ENCODE measurements at places on chromosomes 5 and 9.

- DNase-seq: no peak
Observed at GRCh38 chr5:100260968-100261367, 274.2 kb upstream of the FAM174A start.

- no peak for DNase-seq
Observed at GRCh38 chr5:171477101-171477500, 57.7 kb downstream of the FGF18 start.

DNA sequence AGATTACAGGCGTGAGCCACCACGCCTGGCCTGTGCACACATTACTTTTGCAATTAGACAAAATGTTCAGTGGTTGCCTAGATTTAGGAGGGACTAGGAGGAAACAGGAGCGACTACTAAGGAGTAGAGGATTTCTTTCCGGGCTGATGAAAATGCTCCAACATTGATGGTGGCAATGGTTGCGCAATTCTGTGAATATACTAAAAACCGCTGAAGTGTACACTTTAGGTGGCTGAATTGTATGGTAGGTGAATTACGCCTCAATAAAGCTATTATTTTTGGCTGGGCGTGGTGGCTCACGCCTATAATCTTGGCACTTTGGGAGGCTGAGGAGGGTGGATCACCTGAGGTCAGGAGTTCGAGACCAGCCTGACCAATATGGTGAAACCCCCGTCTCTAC is 46.8 kb upstream of the STXBP1 start:
- DNase-seq: no peak

DNA sequence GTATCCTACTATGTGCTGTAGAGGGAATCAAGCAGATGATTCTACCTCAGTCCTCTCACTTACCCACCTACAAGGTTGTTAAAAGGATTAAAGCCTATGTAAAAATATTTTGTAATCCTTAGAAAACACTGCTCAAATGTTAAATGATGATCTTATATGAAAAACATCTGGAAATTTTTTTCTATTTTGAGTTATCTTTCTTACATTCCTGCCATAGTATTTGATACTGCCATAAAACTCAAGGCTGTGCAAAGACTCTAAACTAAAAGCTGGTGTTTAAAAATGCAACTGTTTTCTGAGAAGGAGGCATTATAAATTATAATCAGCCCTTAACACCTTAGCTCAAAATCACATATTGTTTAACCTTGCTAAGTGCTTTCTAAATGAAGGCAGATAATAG is 474.2 kb downstream of the PRELID2 start:
- no peak for DNase-seq

GRCh38 chr5:132205385-132206125 is 22.1 kb downstream of the P4HA2 start:
- DNase-seq: no peak

DNA sequence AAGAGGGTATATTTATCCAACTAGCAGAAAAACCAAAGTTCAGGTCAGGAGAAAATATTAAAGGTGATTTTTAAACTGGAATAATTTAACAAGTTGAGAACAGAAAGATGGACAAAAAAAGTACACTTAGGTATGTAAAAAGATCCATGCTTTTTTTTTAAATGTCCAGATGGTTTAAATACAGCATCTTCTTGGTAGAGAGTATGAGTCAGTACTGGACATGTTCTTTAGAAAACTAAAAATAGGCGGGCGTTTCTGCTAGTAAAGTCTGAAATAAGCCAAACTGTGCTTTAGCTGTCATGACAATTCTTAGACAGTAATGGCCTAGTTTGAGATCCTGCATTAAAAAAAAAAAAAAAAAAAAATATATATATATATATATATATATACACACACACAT is 255.9 kb upstream of the ST8SIA4 start:
- no peak for DNase-seq

GRCh38 chr9:117354244-117354847 is 60.5 kb downstream of the ASTN2 start:
- DNase-seq: no peak

- no peak for DNase-seq
Observed at GRCh38 chr9:69063839-69064238, 28.3 kb downstream of the FXN start.

DNA sequence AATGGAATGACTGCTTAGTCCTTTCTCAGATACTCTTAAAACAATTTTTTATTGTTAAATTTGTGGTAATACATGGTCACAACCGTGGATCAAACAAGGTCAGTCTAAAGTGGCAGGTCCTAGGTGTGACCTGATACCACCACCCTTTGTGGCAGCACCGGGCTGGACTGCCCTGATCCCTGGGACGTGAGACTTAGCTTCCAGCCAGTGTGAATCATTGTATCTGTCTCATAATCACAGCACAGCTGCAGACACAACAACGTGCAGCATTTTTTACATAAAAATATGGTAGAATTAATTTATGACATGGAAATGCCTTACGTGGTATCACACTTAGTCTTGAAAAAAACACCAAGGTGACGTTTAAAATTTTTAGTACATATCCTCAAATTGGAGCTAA is 7.8 kb downstream of the TOR1B start:
- no peak for DNase-seq

DNA sequence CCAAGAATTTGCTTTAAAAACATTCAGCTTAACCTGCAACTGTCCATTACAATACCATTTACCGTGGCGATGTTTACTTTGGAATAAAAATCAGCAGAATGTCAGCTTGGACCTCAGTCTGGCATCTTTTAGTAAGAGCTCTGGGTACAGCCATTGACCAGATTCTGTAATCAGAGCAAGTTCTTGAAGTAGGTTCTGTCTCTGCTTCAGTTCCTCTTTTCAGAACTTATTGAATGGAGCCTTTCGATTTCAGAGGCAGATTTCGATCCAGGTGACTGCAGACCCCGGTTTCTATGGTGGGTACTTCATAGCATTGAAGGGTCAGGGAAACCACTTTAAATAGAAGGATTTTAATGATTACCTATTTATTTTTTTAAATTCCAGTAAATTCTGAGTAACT is 53.4 kb upstream of the SV2C start:
- DNase-seq: no peak

DNA sequence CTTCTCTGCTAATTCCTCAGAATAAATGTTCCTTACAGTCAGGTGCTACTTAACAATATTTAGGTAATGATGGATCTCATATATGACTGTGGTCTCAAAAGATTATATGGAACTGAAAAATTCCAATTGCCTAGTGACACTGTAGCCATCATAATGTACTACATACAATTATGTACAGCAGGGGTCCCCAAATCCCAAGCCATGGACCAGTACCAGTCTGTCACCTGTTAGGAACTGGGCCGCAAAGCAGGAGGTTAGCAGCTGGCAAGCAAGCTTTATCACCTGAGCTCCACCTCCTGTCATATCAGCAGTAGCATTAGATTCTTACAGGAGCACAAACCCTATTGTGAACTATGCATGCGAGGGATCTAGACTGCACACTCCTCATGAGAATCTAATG is 69.6 kb downstream of the NR2F1-AS1 start:
- no peak for DNase-seq

- DNase-seq: no peak
Observed at GRCh38 chr5:149803641-149804468, 73.7 kb downstream of the PPARGC1B start.

DNA sequence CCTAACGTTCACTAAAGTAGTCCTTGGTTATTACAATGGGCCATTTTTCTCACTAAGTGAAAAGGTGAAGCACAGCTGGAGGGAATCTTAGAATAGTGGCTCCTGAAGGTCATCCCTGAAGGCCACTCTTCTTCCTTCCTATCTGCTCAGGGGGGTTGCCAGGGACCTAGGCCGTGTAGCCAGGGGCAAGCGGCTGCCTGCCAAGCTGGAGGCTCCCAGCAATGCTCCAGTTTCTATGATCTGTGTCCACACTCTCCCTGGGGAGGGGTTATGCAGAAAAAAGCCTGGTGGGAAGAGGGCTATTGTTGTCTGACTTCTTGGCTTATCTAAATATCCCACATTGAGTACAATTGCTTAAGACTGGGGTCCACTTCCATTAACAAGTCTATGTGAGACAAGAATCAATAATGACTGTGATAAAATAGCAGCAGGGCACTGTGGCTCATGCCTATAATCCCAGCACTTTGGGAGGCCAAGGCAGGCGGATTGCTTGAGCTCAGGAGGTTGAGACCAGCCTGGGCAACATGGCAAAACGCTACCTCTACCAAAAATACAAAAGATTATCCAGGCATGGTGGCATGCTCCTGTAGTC is 3.8 kb downstream of the NMRK1 start:
- DNase-seq: no peak

- no peak for DNase-seq
Observed at GRCh38 chr5:77926337-77926736, 150.2 kb upstream of the TBCA start.

GRCh38 chr5:6399980-6400910 is 21.9 kb upstream of the MED10 start:
- DNase-seq: no peak

DNA sequence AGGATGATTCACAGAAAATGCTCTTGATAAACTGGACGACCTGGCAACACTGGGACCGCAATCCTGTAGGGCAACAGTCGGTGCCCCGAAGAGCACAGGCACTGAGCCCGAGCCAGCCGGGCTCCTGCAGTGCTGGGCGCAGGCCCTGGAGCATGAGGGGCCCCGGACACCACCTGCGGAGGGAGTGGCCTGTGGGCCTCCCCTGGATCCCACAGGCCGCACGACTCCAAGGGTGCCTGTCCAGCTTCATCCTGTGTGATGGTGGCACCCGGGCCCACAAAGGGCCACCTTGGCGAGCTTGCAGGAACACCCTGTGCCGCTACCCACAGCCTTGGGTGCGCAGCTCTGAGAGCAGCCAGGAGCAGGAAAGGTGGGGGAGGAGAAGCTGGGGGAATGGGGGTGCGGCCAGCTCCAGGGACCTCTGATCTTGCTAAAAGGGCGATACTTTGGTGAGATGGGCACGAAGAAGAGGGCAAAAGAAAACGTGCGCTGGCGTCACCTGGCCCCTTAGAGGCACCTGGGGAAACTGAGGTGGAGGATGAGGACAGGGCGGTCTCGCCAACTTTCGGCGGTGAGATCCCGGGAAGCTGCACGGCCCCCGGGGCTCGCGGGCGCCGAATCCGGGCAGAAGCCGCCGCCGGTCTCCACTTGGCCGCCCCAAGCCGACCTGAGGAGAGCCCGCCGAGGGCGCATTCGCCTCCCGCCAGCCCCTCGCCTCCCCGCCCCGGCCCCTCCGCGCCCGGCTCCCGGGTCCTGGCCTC is 722 bp downstream of the TBC1D9B start:
- DNase-seq: no peak

DNA sequence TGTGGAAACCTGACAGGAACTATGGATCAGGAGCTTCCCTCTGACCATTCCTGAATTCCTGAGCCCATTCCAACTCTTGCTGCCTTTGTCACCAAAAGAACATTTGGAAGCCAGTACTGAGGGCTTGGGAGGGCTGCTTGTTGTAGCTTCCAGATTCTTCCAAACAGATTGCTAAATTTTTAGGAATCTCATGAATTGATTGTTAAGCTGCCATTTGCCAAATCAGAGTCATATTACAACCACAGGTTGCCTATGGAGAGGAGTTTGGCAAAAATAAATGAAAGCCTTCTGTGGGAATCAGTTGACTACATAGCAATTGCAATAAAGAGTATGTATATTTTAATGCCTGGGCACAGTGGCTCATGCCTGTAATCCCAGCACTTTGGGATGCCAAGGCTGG is 39.2 kb upstream of the SLC28A3 start:
- no peak for DNase-seq

GRCh38 chr9:25864509-25864908 is 186.3 kb upstream of the TUSC1 start:
- DNase-seq: no peak
